HS-27A (cell line): ENCODE measurements at places on chromosomes 4 and X.
A peak's percentile ranks its signal among the peaks of the same experiment; 100 is the strongest.

DNA sequence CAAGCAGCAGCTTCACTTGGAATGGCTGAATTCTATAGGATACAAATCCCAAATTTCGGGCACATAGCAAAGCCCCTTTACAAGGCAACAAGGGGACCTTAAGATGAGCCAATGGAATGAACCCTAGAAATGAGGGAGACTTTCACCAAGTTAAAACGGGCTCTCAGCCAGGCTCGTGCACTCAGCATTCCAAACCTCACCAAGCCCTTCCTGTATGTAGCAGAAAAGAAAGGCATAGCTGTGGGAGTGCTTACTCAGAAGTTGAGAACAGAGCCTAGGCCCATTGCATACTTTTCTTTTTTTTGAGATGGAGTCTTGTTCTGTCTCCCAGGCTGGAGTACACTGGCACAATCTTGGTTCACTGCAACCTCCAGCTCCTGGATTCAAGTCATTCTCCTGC is 10.8 kb upstream of the HERC5 start:
- no peak for DNase-seq

DNA sequence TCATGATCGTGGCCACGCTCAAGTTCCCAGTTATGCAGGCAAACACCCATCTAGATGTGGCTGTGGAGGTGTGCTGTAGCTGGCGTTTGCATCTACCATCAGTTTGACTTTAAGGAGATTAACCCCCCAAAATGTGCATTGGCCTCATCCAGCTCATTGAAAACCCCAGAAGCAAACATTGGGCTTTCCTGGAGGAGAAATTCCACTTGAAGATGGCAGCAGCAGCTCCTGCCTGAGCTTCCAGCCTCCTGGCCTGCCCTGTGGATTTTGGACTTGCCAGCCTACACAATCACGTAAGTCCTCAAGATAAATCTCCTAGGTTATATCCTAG is 30.2 kb upstream of the SLC25A6 start:
- no peak for DNase-seq

- no peak for DNase-seq
Observed at GRCh38 chr4:170007113-170007512, 19.1 kb downstream of the MFAP3L start.

- DNase-seq = no peak
Observed at GRCh38 chr4:87601361-87601760, 7.0 kb upstream of the DSPP start.

DNA sequence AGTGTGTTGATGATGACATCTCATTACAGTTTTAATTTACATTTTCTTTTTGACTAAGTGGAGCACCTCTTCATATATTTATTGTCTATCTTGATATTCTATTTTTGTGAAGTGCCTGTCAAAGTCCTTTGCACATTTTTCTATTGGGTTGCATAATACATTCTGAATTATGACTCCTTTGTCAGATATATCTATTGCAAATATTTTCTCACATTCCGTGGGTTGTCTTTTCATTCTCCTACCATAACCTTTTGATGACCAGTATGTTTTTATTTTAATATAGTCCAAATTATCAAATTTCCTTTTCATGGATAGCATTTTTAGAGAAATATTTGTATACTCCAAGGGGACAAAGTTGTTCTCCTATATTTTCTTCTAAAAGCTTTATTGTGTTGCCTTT is 126.4 kb downstream of the PJA1 start:
- DNase-seq = no peak

DNA sequence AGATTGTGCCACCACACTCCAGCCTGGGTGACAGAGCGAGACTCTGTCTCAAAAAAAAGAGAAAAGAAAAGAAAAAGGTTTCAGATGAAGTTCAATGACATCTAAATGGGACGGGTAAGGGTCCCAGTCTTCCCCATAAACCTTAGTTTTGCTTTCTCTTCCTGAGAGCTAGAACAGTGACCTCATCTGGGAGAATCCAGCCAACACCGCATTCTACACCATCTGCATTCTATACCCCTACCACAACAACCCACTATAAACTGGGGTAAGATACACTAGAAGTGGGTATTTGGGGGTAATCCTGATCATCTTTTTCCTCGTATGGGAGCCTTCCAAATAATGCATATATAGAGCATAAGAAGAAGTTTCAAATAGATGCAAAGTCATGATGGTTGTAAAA is 18.2 kb downstream of the SLC25A43 start:
- DNase-seq = no peak

GRCh38 chr4:152972821-152973628 is 36.9 kb downstream of the FHDC1 start:
- DNase-seq = peak; percentile 91

DNA sequence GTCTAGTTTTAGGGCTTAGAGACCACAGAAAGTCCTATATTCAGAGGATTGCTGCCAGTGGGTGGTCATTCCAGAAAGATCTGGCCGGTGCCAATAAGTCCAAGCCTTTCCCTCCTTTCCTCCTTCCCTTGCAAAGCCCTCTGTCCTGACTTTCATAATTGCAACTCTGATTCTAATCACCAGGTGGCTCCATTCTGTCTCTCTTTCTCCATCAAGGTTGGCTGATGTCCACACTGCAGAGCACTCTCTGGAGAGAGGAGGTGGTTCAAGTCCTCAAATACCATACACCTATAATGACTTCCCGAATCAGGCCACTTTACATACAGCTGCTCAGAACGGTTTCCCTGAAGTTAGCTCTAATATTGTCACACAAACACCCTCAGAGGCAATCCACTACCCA is 22.4 kb upstream of the ARMCX4 start:
- no peak for DNase-seq

DNA sequence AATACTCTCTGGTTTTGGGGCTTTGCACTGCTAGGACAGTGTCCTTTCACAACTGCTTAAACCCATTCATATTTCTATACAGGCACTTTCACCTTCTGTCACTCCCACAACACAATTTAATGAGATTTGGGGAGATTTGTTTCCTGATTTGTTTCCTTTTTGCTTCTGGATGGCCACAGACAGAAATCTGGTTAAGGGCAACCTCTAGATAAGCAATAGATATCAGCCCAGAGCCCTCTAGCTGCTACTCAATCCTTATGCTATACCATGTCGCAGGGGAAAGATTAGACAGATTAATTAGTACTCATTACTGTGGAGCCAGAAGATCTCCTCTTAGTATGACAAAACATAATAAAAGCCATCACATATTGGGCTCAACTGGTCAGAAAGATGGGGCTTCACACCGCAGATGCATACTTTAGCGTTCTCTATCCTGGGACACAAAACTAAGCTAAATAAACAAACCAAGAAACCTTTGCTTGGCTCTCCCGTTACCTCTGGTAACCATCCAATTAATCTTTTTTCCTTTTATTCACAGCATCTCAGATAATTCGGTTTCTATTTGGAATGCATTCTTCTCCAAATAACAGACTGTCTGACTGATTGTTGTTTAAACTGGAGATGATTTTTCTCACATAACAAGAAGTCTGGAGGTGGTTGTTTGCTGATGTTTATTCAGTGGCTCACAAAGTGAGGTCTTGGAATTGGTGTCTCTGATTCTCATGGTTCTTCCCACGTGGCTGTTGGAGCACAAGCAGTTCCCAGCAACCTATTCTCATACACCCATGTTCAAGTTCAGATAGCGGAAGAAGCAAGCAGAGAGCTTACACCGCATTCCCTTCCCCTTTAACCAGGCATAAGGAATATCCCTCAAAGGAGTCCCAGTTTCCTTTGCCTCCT is 41.0 kb upstream of the ZNF330 start:
- no peak for DNase-seq

GRCh38 chr4:75598390-75598789 is 31.9 kb downstream of the CDKL2 start:
- no peak for DNase-seq

- no peak for DNase-seq
Observed at GRCh38 chrX:70525733-70526132, 81.1 kb downstream of the DLG3 start.

DNA sequence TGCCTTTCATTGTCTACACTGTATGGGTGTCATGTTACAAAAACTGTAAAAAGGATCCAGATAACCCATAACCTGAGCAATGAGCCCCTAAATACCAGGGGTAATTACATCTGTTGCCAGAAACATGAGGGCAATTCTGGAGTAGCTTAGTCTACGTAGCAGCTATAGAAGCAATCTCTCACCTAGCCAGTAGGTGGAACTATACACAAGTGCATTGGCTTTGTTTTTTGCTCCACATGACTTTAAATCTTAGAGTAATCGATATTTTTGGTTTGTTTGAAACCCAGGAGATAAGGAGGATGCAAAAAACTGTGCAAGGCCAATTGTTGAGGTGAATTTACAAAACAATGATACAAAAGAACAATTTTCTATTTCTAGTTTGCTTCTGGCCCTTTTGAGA is 57.5 kb downstream of the GPR82 start:
- DNase-seq = peak; percentile 11

DNA sequence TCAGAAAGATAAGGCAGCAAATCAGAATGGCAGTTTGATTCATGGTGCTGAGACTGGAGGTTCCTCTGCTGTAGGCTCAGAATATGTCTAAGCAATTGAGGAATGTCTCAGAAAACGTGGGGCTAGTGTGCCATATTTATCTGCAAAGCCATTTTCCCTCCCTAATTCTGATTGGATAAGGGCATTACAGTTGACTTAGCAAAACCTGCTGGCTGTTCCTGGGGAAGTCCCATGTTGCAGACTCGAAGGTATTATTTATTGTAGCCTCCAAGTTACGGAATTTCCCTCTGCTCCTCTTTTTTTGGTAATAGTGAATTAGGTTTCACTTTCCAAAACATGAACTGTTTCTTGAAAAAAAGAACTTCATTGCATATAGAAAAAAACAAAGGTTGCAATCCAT is at the start of gene CXCL10:
Gene CXCL10 (minus strand): TSS at position 109 of the 400 bp plus-strand sequence. CDS start 66 bp downstream, at position 43.
- DNase-seq = no peak

GRCh38 chr4:58163156-58163555 is 1053.0 kb upstream of the IGFBP7 start:
- DNase-seq = no peak

DNA sequence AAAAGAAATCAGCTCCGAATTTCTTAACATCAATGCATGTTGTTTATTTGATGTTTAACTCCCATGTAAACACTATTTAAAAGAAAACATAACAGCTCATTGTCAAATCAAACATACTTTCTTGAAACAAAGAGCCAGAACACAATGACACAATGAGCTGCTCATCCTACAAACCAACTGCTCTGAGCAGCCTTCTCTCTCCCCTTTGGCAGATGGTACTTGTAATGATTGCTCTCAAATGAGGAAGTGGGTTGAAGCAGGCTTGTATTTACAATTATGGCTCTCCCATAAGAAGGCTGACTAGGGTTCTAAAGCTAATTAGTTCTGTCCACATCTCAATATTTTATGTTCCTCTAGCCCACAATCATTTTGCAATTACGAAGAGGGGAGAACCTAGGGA is 637.8 kb upstream of the ADGRL3 start:
- no peak for DNase-seq

GRCh38 chr4:93867416-93868001 is 39.0 kb downstream of the ATOH1 start:
- DNase-seq = no peak

- no peak for DNase-seq
Observed at GRCh38 chr4:13452927-13453579, 31.1 kb downstream of the RAB28 start.

DNA sequence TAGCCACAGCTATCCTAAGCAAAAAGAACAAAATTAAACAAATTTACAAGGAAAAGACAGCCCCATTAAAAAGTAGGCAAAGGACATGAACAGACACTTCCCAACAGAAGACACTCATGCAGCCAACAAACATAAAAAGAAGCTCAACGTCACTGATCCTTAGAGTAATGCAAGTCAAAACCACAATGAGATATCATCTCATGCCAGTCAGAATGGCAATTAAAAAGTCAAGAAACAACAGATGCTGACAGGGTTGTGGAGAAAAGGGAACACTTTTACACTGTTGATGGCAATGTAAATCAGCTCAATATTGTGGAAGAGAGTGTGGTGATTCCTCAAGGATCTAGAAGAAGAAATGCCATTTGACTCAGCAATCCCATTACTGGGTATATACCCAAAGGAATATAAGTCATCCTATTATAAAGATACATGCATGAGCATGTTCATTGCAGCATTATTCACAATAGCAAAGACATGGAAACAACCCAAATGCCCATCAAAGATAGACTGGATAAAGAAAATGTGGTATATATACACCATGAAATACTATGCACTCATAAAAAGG is 163.0 kb upstream of the TET2 start:
- no peak for DNase-seq

- no peak for DNase-seq
Observed at GRCh38 chr4:148311526-148311925, 130.7 kb downstream of the NR3C2 start.

- no peak for DNase-seq
Observed at GRCh38 chr4:119040261-119040660, 95.4 kb upstream of the MYOZ2 start.

DNA sequence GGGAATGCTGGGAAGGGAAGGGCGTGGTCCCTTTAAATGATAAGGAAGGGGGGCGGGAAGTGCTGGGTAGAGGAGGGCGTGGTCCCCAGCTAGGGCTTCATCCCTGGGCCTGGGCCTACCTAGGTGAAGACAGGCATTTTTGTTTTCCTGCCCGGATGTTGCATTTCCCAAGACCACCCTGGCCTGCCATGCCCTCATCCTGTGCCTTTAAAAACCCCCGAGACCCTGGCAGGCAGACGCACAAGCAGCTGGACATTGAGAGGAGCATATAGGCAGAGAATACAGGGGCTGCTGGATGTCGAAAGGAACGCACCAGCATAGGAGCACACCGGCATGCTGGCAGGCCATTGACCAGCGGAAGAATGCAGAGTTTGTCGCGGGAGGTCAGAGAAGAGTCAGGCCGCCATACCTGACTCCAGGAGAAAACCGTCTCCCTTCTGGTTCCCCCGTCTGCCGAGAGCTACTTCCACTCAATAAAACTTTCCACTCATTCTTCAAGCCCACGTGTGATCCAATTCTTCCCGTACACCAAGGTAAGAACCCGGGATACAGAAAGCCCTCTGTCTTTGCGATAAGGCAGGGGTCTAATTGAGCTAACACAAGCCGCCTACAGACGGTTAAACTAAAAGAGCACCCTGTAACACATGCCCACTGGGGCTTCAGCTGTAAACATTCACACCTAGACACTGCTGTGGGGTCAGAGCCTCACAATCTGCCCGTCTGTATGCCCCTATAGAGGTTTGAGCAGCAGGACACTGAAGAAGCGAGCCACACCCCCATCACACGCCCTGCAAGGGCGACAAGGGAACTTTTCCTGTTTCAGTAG is 2.9 kb upstream of the AGA start:
- no peak for DNase-seq

- no peak for DNase-seq
Observed at GRCh38 chrX:123331859-123332258, 147.8 kb downstream of the GRIA3 start.

GRCh38 chr4:114082348-114082747 is 102.9 kb upstream of the ARSJ start:
- no peak for DNase-seq

GRCh38 chrX:2374086-2374485 is 126.7 kb downstream of the DHRSX start:
- no peak for DNase-seq

DNA sequence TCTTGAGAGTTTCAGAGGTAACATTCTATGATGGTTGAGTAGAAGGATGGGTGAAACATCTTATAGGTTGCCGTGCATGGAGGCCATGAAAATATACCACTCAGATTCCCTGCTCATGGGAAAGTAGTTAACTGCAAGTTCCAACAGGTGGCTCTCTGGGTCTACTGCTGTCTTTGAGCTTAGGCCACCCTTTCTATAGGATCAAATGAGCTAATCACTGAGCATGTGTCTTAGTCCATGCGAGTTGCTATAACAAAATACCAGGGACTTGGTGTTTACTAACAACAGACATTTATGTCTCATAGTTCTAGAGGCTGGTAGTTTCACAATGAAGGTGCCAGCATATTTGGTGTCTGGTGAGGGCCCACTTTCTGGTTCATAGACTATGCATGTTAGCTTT is 144.8 kb upstream of the UNC5C start:
- DNase-seq = no peak

GRCh38 chr4:138671106-138671505 is 344.5 kb upstream of the NOCT start:
- DNase-seq = no peak
